HFF-Myc (cell line): ENCODE measurements at places on chromosomes 16 and 17.

DNA sequence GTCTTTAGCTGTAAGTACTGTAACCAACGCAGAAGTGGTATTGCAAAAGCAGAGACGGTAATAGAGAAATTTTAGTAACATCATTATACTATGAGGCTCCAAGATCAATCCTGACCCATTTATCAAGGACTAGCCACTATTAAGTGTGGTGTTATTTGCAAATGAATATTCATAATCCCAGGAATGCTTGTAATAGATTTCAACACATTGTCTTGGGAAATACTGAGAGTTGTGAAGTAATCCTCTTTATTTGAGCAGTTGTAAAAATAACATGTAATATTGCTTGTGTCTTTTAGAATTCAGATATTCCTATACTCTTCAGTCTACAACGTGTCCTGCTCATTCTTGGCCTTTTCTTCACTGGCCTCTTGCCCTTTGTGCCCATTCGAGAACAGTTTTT is 46.4 kb downstream of the GDPD1 start:
- no peak for DNase-seq

DNA sequence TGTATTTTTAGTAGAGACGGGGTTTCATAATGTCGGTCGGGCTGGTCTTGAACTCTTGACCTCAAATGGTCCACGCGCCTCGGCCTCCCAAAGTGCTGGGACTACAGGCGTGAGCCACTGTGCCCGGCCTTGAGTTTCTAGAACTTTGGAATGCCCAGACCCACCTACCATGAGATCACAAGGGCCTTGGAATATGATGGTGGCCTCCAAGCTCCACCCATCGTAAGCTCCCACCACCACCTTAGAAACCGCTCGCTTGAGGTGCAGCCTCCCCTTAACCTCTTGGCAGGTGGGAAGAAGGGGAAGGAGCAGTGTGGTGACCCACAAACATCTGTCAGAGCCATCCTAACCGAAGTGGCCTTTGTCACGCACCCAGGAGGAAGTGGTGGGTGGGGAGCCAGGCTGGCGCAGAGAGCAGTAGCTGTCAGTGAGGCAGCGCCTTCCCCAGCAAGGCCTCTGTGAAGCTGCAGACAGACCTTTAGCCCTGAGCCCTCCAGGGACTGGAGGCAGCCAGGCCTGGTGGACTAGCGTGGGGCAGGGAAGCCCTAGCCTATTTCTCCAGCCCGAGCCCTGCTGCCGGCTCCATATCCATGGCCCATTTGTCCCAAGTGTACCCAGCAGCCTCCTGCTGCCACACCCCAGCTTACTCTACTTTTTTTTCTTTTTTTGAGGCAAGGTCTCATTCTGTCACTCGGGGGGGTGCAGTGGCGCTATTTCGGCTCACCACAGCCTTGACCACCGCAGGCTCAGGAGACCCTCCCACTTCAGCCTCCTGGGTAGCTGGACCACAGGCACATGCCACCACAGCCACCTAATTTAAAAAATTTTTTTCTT is 13.1 kb upstream of the SEPHS2 start:
- DNase-seq = no peak

- no peak for DNase-seq
Observed at GRCh38 chr17:27840688-27841087, 40.4 kb upstream of the NOS2 start.

DNA sequence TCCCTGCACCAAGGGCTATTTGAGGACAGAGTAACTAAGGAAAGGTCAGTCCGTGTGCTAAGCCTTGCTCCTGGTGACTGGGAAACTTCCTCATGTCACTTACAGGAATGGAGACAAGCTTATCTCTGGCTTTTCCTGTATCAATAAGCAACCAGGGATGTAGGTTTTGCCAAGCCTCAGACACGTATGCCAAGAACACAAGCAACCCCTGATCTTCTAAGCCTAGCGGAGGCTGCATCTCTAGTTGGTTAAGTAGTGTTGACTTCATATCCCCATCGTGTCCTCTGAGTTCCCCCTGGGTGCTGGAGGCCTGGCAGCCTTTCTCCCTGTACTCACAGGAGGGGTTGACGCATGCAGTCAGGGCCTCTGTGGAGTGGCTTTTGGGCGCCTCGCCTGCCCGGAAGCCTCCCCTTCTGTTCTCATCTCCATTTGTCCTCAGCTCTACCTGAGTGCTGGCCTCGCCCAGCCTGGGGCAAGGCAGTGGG is 1.4 kb upstream of the C1QTNF1 start:
- no peak for DNase-seq

DNA sequence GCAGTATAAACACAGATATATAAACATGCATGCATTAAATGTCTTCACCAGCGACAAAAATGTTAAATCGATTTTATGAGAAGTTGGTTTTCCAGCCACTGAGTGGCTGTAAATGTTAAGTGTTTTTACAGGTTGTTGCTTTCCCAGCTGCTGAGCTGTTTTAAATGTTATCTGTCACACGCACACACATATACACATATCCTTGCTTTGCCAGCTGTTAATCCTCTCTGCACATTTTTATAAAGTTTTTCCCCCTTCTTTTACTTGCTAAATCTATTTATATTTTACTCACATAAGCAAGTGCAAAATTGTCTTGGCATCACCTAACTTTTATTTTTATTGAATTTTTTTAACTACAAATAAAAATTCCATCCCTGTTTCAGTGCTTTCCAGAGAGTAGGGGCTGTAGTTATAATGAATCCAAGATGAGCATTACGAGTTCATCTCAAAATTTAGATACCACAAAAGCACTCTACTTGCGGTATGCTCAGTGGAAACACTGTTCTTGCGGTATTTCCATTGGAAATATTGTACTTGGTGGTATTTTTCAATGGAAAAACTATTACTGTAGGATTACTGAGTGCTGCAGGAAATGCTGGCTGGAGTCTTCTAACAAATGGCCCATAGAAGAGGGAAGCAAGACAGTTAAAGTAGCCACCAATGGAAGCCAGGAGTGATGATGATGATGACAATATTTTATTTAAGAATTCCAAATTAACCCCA is 124.9 kb upstream of the KCNJ16 start:
- no peak for DNase-seq

- no peak for DNase-seq
Observed at GRCh38 chr16:29318037-29318436, 88.5 kb downstream of the NPIPB11 start.

DNA sequence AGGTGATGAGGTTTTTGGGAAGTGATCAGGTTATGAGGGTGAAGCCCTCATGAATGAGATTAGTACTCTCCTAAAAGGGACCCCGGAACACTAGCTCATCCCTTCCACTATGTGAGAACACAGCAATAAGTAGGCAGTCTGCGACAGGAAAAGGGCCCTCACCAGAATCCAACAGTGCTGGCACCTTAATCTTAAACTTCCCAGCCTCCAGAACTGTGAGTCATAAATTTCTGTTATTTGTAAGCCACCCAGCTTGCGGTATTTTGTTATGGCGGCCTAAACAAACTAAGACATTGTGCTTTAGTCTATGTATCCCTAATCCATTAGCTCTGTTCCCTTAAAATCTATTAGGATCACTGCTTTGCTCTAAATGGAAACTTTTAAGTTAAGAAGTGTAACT is 8.5 kb downstream of the SLFN12 start:
- DNase-seq = no peak

- no peak for DNase-seq
Observed at GRCh38 chr17:851924-852323, 69.8 kb downstream of the MRM3 start.

DNA sequence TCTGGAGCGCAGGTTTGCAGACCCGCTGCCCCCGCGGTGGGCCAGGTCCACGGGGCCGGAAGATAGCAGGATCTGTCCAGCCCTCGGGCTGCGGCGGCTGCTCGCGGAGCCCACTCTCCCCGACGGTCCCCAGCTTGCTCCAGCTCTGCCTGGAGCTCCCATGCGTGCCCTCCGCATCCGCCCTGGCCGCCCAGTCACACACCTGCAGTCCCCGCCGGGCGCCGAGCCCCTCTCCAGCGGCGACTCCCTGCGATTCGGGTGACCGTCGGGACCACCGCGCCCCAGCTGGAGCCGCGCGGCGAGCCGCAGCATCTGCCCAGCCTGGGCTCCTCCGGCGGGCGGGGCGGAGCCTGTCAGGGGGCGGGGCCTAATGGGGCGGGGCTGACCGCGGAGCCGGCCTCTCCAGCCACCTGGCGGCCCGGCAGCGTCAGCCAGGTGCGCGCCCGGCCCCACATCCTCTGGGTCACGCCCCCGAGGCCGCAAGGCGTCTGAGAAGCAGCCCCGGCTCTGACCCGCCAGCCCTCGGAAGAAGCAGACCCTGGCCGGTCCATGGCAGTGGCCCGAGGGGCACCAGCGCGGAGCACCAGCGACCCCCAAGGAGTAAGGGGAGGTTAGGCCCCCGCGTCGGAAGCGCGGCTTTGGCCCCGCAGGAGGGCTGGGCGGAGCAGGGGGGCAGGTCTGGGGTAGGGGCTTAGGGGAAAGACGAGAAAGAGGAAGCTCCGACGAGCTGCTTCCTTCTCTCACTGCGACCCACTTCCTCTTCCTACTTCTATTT is at the start of gene PIK3R5:
TSS of gene PIK3R5 (minus strand) at position 314 of the 775 bp plus-strand sequence. CDS start 54,213 bp downstream, outside the sequence.
- no peak for DNase-seq

GRCh38 chr16:27784351-27785306 is 234.7 kb downstream of the KATNIP start:
- DNase-seq = no peak

DNA sequence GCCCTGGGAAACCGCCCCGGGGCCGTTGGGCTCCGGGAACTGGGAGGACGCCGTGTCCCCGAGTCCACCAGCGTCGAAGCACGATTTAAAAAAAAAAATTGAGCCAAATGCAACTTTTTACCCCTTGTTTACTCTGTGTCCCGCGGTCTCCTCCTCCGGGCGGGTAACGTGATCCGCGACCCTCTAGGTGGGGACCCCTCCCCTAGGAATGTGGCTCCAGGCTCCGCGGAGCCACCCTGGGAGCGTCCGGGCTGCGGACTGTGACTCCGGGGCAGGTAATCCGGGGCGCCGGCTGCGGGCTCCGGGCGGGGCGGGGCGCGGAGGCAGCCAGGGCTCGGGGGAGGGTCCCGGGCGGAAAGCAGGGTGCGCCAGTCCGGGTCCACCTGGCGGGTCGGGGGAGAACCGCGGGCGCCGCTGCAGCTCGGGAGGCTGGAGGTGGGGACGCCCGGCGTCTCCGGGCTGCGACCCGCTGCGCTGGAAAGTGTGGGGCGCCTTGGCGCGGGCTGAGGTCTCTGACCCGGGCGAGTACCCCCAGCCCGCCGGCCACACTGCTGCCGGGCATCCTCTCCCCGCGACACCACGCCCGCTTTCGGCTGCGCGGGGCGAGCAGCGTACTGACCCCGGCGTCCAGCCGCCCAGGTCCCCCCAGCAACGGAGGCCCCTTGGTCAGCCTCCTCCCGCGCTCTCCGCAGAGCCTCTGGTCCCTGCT is 852 bp upstream of the HELZ start:
- no peak for DNase-seq

GRCh38 chr16:88375996-88376834 is 6.5 kb upstream of the ZNF469 start:
- DNase-seq = no peak

- DNase-seq = no peak
Observed at GRCh38 chr16:72910875-72911274, 137.1 kb downstream of the ZFHX3 start.

- no peak for DNase-seq
Observed at GRCh38 chr17:57021226-57021940, 43.5 kb downstream of the SCPEP1 start.

- no peak for DNase-seq
Observed at GRCh38 chr17:17975436-17975835, 2.8 kb downstream of the DRC3 start.

DNA sequence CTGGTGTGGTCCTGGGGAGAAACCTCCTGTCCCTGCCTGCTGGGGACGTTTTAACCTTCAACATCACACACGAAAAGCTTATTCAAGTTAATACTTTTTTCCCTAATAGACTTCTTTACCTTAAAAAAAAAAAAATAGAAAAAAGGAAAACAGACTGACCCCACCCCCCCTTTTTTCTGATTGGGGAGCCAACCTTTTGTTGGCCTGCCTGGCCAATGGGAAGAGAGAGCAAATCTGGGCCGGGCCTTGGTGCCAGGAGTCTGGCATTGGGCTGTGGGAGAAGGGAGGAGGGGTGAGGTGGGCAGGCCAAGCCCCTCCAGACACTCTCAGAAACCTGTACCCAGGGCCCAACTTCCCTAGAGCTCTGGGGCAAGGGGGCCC is 3.0 kb downstream of the CBX8 start:
- no peak for DNase-seq

DNA sequence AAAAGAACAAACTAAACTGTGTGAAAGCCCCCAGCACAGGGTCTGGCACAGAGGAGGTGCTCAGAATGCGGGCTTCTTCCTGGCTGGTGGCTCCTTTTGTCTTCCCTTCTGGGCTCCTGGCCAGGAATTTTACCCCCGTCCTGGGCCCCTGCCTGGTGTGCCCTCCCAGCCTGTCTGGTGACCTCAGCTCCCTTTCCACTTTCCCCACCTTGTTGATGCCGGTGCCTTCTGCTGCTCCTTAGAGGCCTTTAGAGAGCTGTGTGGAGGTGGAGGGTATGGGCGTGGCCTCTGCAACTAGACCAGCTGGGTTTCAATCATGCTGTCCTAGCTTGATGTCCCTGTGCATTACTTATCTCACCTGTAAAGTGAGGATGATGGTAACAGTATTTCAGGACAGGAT is 16.8 kb downstream of the PIRT start:
- DNase-seq = no peak

DNA sequence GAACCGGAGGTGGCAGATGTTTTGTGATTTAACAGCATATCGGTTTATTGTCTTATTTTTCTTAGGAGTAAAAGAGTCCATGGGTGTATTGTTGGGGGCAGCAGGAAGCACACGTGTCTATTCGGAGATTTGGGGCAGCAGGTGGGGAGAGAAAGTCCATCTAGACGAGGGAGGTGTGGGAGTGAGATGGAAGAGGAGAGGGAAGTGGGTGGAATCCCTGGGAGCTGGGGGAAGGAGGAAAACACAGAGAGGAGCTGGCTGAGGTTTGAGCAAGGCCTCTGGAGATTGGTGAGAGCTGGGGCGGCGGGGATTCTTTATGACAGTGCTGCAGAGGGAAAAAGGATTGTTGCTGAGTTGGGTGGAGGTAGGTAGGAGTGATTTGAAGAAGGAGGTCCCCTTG is 72.1 kb downstream of the PRKCB start:
- DNase-seq = no peak

DNA sequence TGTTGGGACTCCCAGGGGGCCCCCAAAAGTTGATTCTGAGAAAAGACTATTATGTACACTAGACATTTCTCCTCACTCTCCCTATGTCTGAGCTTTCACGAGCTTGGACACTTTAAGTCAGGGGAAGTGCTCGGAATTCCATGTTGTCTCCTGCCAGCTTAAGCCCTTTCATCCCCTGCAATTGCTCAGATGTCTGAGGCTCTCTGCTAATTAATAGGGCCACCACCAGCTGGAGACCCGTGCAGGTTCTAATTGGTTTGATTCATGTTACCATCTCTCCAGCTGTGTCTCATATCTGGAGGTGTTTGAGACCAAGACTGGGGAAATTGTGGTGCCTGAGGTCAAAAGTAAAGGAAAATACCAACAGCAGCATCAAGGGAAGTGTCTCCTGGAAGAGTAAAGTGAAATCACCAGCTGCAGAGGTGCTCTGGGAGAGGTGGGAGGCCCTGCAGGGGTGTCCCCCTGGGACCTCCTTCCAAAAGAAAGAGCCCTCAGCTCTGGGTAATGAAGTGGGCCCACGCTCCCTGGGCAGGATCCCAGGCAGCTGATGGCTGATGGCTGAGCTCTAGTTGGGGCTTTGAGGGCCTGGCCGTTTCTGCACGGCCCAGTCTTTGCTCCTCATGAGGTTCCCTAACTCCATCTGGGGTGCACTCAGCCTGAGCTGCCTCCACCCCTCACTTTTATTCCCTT is 5.8 kb upstream of the UTS2R start:
- DNase-seq = no peak
